ENCODE measurements at places on chromosomes 12 and 14. TPM values are rescaled to one million over a fixed set of nuclear protein-coding genes. Genes with fewer than 3 reads are reported as not detected.

Gene KRT83
- not detected for total RNA-seq

Gene CIROP
- not detected for total RNA-seq

Gene TCP11L2
- total RNA-seq = 18.6 TPM

Gene OTX2
- total RNA-seq = not detected

Gene IGF1
- not detected for total RNA-seq

Gene HPD
- 11.4 TPM for total RNA-seq

Gene NKX2-8
- total RNA-seq = not detected

Gene FOXG1
- total RNA-seq = not detected

Gene NXPH4
- total RNA-seq = 23.3 TPM

Gene ESR2
- total RNA-seq = not detected

Gene TOMM20L
- not detected for total RNA-seq

Gene POTEG
- total RNA-seq = not detected

Gene SIX6
- total RNA-seq = not detected
